ENCODE measurements at places on chromosomes 16 and 17.

DNA sequence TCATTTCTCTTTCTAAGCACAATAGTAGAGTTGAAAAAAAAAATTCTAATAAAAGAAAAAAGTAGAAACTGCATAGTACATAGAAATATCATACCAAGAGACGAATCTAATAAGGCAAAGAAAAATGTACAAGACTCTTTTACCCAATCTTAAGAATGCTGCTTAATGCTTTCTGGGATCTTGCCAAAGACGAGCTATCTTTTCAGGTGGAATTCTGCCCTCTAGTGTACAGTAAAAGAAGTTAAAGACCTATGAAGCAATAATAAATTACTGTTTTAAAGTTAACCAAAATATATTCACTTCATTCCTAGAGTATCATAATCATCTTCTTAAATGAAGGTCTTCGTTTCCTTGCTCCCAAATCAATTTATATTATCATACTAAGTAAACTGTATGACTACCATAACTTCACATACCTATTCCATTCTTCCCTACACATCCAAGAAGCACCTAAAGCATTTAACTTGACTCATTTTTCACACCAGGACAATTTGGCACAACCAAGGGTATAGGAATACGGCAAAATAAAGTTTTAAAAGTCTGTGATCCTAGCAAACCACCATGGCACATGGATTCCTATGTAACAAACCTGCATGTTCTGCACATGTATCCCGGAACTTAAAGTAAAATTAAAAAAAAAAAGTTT lies 47.7 kb downstream of the CFDP1 start:
- DNase-seq, result no peak

DNA sequence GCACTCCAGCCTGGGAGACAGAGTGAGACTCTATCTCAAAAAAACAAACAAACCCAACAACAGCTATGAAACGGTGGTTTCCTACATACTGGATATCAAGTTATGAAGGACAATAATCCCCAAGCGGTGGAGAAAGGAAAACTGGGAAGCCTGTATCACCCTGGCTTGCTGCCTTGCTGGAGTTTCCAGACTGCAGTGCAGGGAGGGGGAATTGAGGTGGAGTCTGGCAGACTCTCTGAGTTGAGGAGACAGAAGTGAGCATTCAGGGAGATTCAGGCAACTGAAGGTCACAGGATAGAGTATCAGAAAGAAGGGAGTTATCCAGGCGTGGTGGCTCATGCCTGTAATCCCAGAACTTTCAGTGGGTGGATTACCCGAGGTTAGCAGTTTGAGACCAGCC lies 11.9 kb downstream of the QRICH2 start:
- no peak for DNase-seq

- no peak for DNase-seq
Observed at GRCh38 chr16:88341551-88342290, 41.0 kb upstream of the ZNF469 start.

DNA sequence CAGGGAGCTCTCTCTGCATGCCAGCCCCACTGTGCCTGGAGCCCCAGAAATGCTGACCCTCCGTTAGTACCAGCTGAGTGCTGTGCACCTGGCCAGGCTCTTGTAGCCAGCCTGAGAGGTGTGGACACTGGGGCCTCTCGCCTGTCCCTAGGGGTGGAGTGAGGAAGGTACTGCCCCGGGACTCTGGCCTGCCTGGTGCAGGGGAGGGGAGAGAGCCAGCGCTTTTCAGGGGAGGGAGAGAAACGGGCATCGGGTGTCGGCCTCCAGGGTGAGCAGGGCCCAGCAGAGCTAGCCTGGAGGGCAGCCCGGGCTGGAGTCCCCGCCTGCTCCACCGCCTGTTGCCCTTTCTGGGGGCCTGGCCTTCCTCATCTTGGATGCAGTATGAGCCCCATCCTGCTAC lies 13.1 kb downstream of the MAP2K3 start:
- no peak for DNase-seq

DNA sequence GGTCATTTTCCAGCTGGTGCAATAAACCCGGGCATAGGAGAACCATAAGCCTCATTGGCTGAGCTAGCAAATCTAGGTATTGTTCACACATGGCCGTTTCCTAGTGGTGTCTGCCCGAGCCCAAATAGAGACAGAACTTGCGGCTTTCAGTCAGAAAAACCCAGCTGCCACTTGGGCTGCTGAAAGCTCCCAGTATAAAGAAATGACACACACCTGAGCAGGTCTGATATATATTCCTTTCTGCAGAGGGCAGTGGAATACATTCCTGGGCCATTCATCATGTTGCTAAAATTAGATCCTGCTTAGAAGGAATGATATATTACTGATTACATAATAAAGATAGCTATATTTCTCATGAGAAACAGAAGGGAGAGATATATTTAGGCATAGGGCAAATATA lies 83.9 kb upstream of the IRX5 start:
- DNase-seq, result no peak

DNA sequence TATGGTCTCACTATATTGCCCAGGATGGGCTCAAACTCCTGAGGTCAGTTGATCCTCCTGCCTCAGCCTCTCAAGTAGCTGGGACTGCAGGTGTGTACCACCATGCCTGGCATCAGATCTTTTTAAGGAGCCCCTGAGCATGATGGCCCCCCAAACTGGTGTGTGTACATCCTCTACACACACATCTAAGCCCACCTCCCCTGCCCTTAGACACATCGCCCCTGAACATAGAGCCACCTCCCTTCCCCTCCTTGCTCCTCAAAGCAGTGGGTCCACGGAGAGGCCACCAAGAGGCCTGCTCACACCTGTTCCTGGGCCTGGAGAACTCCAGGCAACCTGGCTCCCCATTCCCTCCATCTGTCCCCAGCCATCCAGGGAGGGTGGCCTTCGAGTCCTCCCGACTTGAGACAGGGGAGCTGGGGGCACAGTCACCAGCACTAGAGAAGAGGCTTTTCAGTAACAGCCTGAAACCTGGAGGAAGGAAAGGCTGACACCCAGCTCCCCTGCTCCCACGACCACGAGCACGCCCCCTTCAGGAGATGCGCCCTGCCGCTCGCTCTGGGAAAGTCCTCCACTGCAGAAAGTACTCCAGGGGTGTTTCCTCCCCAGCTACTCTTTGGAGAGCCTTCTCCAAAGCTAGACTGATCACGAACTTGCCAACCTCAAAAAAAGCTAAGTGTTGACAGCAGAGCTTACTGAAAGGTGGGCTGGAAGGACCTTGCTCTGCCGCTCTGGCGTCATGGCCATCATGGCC lies 12.6 kb upstream of the PRR29 start:
- no peak for DNase-seq

- no peak for DNase-seq
Observed at GRCh38 chr16:53695070-53695469, 8.6 kb downstream of the RPGRIP1L start.

- no peak for DNase-seq
Observed at GRCh38 chr16:22370038-22370820, 4.2 kb downstream of the CDR2 start.

DNA sequence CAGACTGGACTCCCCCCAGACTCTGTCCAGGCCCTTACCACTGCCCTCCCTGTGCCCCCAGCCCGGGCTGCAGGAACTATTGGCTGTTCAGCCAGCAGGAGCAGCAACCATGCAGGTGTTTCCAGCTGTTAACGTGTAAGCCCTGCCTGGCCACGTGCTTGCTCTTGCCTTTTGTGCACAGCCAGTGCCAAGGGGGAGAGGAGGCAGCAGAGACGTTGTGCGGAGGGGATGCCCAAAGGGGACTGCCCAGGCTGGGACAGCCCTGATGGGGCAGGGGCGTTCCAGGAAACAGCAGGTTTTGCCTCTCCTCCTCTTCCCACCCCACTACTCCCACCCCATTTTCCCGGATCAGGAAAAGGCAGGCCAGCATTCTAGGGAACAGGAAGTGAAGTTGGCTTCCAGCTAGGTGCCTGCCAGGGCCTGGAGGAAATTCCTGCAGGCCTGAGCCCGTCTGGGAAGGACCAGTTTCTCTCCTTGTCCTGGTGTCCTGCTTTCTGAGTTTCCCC lies 16.7 kb upstream of the LASP1NB start:
- no peak for DNase-seq

- no peak for DNase-seq
Observed at GRCh38 chr16:48491517-48491916, 106.3 kb upstream of the SIAH1 start.

DNA sequence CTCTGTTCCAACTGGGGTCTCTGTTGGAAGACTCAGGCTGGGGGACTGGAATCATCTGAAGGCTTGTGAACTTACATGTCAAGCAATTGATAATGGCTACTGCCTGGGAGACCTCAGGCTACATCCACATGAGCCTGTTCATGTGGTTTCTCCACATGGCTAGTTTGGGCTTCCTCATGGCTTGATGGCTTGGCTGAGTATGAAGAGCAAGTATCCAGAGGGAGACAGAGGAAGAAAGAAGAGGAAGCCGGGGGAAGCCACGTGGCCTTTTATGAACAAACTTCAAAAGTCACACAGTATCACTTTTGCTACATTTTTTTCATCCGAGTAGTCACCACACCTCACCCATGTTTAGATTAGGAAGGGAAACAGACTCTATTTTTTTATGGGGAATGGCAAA lies 158.9 kb downstream of the TRIM37 start:
- DNase-seq, result no peak

- no peak for DNase-seq
Observed at GRCh38 chr16:64626776-64627175, 495.1 kb downstream of the CDH11 start.

- DNase-seq, result no peak
Observed at GRCh38 chr16:17225541-17225940, 245.2 kb downstream of the XYLT1 start.

DNA sequence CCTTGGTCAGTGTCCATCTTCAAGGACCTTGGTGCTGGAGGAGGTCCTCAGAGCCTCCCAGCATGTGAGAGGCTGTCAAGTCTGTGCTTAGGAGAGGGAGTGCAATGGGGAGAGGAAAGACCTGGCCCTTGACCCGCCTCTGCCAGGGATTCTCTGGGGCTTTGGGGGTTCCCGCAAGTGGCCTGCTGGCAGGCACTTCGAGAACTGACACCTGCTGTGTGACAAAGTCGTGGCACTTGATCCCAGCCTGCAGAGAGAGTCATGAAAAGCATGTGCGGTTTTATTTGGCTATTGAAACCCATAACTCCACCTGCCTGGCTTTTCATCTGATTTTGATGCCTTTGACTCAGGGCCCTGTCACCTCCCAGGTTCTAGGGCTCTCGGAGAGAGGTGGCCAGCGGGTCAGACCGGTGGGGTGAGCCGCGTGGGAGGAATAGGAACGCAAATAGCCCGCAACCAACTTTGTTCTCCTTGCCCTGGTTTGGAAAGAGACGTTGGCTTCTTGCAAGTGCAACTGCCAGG lies 42.8 kb upstream of the GSE1 start:
- DNase-seq, result peak; percentile 52

DNA sequence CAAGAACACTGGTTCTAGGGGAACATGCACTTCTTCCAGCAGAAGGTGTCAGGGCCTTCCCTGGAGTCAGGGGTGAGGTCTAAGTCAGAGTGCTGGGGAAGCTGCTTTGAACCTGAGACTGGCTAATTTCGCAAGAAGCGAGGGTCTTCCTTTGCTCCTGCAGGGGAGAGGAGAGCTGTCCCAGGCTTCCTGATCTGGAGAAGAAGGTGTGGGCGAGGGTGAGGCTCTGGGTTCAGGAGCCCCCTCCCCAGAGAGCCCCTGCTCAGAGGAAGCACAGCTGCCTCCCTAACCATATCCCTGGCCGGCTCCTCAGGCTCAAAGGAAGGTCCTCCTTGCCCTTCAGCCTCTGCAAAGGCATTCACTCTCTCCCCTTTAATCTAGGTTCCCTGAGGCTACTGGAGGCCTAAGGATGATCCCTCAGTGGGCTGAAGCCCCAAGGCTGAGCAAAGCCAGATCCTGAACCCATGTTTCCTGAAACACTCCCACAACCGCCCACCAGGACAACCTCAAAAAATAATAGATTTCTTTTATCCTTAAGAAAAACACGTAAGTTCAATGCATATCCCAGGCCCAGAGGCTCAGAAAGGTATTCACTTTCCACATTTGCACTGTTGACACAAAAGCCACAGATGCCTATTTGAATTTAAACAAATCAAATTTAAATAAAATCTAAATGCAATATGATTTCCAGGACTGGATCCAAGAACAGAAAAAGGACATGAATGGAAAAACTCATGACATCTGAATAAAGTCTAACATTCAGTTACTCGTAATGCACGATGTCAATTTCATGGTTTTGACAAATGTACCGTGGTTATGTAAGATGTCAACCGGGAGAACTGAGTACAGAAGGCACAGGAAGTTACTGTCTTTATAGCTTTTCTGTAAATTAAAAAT lies 71.5 kb upstream of the RCVRN start:
- no peak for DNase-seq

GRCh38 chr17:17576772-17577234 lies 14.7 kb downstream of the PEMT start:
- DNase-seq, result no peak

DNA sequence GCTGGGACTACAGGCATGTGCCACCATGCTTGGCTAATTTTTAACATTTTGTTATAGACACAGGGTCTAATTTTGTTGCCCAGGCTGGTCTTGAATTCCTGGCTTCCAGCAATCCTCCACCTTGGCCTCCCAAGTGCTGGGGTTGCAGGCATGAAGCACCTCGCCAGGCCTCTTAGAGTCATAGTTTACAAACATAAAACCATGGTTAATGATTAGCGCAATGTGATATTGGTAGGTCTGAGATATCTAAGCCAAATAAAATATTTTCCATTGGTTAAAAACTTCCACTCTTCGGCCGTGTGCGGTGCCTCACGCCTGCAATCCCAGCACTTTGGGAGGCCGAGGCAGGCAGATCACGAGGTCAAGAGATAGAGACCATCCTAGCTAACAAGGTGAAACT lies 16.6 kb downstream of the TXNDC11 start:
- no peak for DNase-seq

- DNase-seq, result peak; percentile 87
Observed at GRCh38 chr17:77465358-77466041, 324.7 kb downstream of the SEC14L1 start.

GRCh38 chr17:14436266-14436665 lies 135.4 kb downstream of the HS3ST3B1 start:
- no peak for DNase-seq

DNA sequence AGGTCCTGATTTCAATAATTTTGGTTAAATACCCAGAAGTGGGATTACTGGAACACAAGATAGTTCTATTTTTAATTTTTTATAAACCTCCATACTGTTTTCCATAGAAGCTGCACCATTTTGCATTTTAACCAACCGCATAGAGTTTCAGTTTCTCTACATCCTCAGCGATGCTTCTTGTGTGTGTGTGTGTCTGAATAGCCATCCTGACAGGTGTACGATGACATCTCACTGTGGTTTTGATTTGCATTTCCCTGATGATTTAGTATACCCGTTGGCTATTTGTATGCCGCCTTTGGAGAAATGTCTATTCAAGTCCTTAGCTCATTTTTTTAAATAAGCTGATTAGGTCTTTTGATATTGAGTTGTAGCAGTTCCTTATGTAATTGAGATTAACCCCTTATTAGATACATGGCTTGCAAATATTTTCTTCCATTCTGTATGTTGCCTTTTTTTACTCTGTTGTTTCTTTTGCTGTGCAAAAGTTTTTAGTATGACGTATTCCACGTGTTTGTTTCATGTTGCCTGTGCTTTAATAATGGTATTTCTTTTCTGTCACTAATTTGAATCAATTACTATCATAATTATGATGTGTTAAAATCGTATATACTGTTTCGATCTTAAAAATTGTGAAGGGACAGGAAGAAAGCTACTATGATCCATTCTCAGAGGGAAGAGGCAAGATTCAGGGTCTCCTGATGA lies 227.2 kb upstream of the MON1B start:
- DNase-seq, result no peak
